ENCODE measurements at places on chromosomes 16 and 17.
A peak's percentile ranks its signal among the peaks of the same experiment; 100 is the strongest.

- H3K27ac ChIP-seq = no peak overlapping the region
- no peak for DNase-seq
- H3K4me3 ChIP-seq = no peak overlapping the region
- H3K36me3 ChIP-seq = no peaks in the 10 kb centered on the region
- H3K27me3 ChIP-seq = no peaks in the 10 kb centered on the region
Observed at GRCh38 chr16:87801679-87802259, 36.0 kb upstream of the KLHDC4 start.

DNA sequence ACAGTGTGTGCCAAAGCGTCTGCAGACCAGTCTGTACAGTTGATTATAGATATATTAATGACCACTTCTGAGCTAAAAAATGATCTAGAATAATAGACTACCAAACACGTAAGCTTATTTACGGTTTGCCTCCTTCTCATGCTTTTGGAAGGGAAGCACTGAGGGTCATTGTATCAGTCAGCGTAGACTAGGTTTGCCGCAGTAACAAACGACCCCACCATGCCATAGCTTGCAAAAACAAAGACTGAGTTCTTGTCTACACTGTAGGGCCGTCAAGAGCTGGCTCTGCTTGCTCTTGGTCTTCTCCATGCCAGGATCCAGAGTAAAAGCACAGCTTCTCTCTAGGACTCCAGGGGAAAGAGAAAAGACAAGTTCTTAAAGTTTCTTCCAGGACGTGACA is 680.7 kb downstream of the MAF start:
- DNase-seq = no peak
- no peaks in the 10 kb centered on the region for H3K36me3 ChIP-seq
- no peak overlapping the region for H3K4me3 ChIP-seq
- no peaks in the 10 kb centered on the region for H3K27me3 ChIP-seq
- H3K4me1 ChIP-seq = no peaks in the 10 kb centered on the region

GRCh38 chr17:68205808-68206720 is 41.8 kb upstream of the AMZ2 start:
- no peak overlapping the region for H3K27ac ChIP-seq
- DNase-seq = no peak
- H3K36me3 ChIP-seq = no peaks in the 10 kb centered on the region
- H3K4me3 ChIP-seq = peak overlapping the region; percentile 80
- peaks cover 24% of the 10 kb centered on the region for H3K27me3 ChIP-seq

GRCh38 chr16:84007520-84007919 is 35.1 kb downstream of the SLC38A8 start:
- H3K36me3 ChIP-seq = no peaks in the 10 kb centered on the region
- H3K4me1 ChIP-seq = no peaks in the 10 kb centered on the region
- H3K27ac ChIP-seq = no peak overlapping the region

GRCh38 chr17:61482467-61482866 is 30.2 kb downstream of the TBX4 start:
- no peak for DNase-seq
- no peak overlapping the region for H3K27ac ChIP-seq
- H3K36me3 ChIP-seq = no peaks in the 10 kb centered on the region
- H3K4me1 ChIP-seq = no peaks in the 10 kb centered on the region

GRCh38 chr16:71781741-71782140 is 26.9 kb downstream of the AP1G1 start:
- H3K27me3 ChIP-seq = no peaks in the 10 kb centered on the region
- no peaks in the 10 kb centered on the region for H3K4me1 ChIP-seq
- no peak overlapping the region for H3K27ac ChIP-seq
- no peak overlapping the region for H3K4me3 ChIP-seq

DNA sequence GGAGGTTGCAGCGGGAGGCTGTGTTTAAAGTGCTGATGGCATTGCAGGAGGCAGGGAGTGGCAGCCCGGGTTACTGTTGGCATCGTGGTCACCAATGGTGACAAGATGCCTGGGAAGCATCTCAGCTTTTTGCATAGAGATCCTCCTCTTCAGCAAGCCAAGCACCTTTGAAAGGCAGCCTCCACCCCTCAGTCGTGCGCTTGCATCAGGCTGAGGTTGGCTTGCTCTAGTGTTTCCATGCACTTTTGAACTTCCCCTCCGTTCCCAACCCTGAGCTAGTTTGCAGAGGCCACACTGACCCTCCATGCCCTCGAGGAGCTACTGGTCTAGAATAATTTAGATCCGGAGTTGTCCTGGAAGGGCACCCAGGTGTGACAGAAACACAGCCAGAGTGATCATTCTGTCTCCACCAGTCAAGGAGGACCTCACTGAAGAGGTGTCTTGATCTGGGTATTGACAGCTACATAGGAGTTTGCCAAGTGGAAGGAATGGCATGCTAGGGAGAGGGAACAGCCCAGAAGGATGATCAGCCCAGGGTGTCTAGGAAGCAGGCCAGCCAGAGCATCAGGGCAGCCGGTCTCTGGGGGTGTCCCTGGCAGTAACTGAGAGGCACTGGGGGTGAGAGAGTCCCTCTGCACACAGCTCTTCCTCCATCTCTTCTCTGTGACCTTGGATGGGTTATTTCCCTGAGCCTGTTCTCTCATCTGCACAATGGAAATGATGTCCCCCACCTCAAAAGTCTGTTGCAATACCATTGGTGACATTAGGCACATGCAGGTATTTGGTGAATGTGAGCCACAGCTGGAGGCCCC is 7.7 kb downstream of the BEAN1 start:
- no peak for DNase-seq
- no peaks in the 10 kb centered on the region for H3K36me3 ChIP-seq
- H3K4me3 ChIP-seq = no peak overlapping the region
- H3K4me1 ChIP-seq = no peaks in the 10 kb centered on the region

- peak; percentile 46 for DNase-seq
- H3K4me1 ChIP-seq = peaks cover 5% of the 10 kb centered on the region
- H3K27me3 ChIP-seq = no peaks in the 10 kb centered on the region
- H3K4me3 ChIP-seq = no peak overlapping the region
- H3K36me3 ChIP-seq = peaks cover 16% of the 10 kb centered on the region
- no peak overlapping the region for H3K27ac ChIP-seq
Observed at GRCh38 chr16:21184834-21185233, 26.4 kb downstream of the LDAF1 start.

DNA sequence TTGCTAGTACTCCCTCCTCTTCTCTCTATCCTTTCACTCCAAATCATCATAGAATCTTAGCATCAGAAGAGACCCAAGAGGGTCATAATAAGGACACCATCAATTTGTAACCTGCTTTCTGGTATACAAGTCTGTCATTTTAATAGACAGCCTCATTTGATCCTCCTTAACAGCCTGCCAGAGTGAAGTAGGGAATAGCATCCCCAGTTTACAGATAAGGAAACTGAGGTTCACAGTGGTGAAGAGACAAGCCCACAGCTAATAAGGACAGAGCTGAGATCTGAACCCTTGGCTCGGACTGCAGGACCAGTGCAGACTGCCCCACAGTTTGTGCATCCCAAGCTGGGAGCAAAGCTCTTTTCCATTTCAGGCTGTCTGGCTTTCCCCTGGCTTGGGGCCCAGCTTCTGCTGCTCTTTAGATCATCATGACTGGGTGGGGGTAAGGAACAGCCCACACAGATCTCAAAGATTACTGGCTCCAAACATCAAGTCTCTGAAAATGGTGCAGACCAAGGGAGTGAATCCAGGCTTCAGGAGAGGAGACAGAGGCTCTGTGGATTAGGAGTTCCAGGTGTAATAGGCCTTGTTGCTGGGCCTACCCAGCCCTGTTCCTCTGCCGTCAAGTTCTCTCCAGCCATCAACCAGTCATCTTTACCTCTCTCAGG is 10.3 kb upstream of the IGFBP4 start:
- H3K4me3 ChIP-seq = no peak overlapping the region
- no peaks in the 10 kb centered on the region for H3K36me3 ChIP-seq
- DNase-seq = no peak

GRCh38 chr17:28597606-28598383 is 1.0 kb downstream of the SPAG5 start:
- H3K4me3 ChIP-seq = no peak overlapping the region
- H3K27ac ChIP-seq = peak overlapping the region; percentile 100
- H3K4me1 ChIP-seq = peaks cover 20% of the 10 kb centered on the region
- no peak for DNase-seq

GRCh38 chr17:13727441-13728171 is 125.9 kb upstream of the HS3ST3A1 start:
- H3K27me3 ChIP-seq = no peaks in the 10 kb centered on the region
- DNase-seq = no peak
- no peaks in the 10 kb centered on the region for H3K36me3 ChIP-seq
- no peak overlapping the region for H3K4me3 ChIP-seq
- no peaks in the 10 kb centered on the region for H3K4me1 ChIP-seq

GRCh38 chr16:2319606-2320005 is 20.9 kb downstream of the ABCA3 start:
- no peak overlapping the region for H3K4me3 ChIP-seq
- no peaks in the 10 kb centered on the region for H3K36me3 ChIP-seq
- H3K27me3 ChIP-seq = no peaks in the 10 kb centered on the region
- H3K4me1 ChIP-seq = no peaks in the 10 kb centered on the region

GRCh38 chr17:7849751-7850504 is 4.9 kb upstream of the TMEM88 start:
- no peak for DNase-seq

GRCh38 chr16:85798901-85799496 is 345 bp downstream of the EMC8 start:
- H3K27ac ChIP-seq = peak overlapping the region; percentile 97
- peaks cover 19% of the 10 kb centered on the region for H3K4me1 ChIP-seq
- peak; percentile 32 for DNase-seq
- H3K4me3 ChIP-seq = peak overlapping the region; percentile 87

- H3K27me3 ChIP-seq = no peaks in the 10 kb centered on the region
- H3K27ac ChIP-seq = no peak overlapping the region
- peak; percentile 14 for DNase-seq
- H3K4me3 ChIP-seq = no peak overlapping the region
- H3K36me3 ChIP-seq = no peaks in the 10 kb centered on the region
Observed at GRCh38 chr17:21454441-21454840, 78.3 kb downstream of the KCNJ12 start.

GRCh38 chr17:44774271-44775135 is 15.7 kb downstream of the ADAM11 start:
- H3K4me3 ChIP-seq = peak overlapping the region; percentile 38
- H3K27ac ChIP-seq = no peak overlapping the region
- peaks cover 18% of the 10 kb centered on the region for H3K27me3 ChIP-seq
- peaks cover 30% of the 10 kb centered on the region for H3K4me1 ChIP-seq

GRCh38 chr17:80274871-80275449 is 14.3 kb downstream of the RNF213 start:
- H3K27me3 ChIP-seq = no peaks in the 10 kb centered on the region
- H3K36me3 ChIP-seq = peaks cover 86% of the 10 kb centered on the region
- H3K4me1 ChIP-seq = no peaks in the 10 kb centered on the region
- DNase-seq = no peak
- H3K4me3 ChIP-seq = no peak overlapping the region
- H3K27ac ChIP-seq = no peak overlapping the region

- no peak overlapping the region for H3K27ac ChIP-seq
- no peaks in the 10 kb centered on the region for H3K4me1 ChIP-seq
- H3K36me3 ChIP-seq = no peaks in the 10 kb centered on the region
- no peak overlapping the region for H3K4me3 ChIP-seq
Observed at GRCh38 chr17:46777943-46778915, 40.3 kb downstream of the WNT3 start.

Data from CD14-positive monocyte (primary cell).